Heart left ventricle (tissue), 16 donors: ENCODE measurements at places on chromosomes 3 and 15. TPM values are rescaled to one million over a fixed set of nuclear protein-coding genes. Genes with fewer than 3 reads are reported as not detected.
A peak's percentile ranks its signal among the peaks of the same experiment; 100 is the strongest.

PIGZ gene
- 2.3 TPM for polyA plus RNA-seq

PRSS50 gene
- 0.06 TPM for polyA plus RNA-seq

CCDC54 gene
- not detected for polyA plus RNA-seq

GABRR3 gene
- not detected for polyA plus RNA-seq

ZNF197 gene
- polyA plus RNA-seq, result 6.6 TPM

BFSP2 gene
- not detected for polyA plus RNA-seq

DNA sequence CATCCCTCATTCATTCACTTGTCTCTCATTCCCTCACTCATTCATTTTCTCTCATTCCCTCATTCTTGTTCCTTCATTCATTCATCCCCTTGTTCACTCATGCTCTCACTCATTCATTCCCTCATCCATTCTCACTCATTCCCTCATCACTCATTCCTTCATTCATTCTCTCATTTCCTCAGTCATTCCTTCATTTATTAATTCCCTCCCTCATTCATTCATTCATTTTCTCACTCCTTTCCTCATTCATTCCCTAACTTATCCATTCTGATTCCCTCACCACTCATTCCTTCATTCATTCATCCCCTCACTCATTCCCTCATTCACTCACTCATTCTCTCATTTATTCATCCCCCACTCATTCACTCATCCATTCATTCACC is 13.8 kb downstream of the ABTB1 start:
- H3K4me3 ChIP-seq, result no peak overlapping the region
- no peaks in the 10 kb centered on the region for H3K36me3 ChIP-seq
- no peaks in the 10 kb centered on the region for H3K27me3 ChIP-seq
- no peak for DNase-seq
- H3K4me1 ChIP-seq, result peaks cover 40% of the 10 kb centered on the region
- no peak overlapping the region for H3K27ac ChIP-seq

- no peaks in the 10 kb centered on the region for H3K36me3 ChIP-seq
- no peaks in the 10 kb centered on the region for H3K27me3 ChIP-seq
- H3K4me3 ChIP-seq, result no peak overlapping the region
- DNase-seq, result peak; percentile 34
- H3K4me1 ChIP-seq, result peaks cover 8% of the 10 kb centered on the region
Measured at GRCh38 chr3:30124435-30125370, 481.7 kb upstream of the TGFBR2 start.

DNA sequence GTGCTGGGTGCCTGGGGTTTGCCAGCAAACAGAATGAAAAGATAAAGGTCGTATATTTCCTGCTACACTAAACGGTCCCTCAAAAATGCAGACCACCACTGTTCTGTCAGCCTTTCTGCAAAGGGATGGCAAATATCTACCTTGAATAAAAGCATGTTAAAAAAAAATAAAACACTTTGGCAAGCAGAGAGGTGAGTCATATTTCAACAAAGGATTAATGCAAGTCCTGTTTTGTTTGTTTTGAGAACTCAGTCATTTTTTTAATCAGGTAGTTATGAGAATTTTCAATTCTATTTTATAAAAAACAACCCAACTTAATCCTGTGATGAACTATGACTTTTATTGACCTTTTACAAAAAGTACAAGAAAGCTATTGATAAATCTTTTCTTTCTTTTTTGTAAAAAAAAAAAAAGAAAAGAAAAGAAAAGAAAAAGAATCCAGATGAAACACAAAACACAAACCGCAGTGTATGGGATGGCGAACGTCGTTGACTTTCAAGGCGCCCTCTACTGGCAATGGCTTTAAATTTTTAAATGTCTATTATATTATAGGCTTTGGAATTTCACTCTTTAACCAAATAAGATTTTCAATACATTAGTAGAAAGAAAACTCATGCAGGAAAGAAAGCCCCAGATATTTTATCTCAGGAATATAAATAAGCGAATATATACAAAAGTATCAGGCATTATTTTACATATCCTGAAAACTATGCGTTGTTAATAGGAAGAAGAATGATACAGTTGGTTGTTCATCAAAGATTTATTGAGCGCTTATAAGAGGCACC is 87.8 kb downstream of the NCEH1 start:
- H3K4me3 ChIP-seq, result no peak overlapping the region
- peak overlapping the region; percentile 13 for H3K27ac ChIP-seq
- DNase-seq, result no peak
- no peaks in the 10 kb centered on the region for H3K27me3 ChIP-seq
- H3K36me3 ChIP-seq, result no peaks in the 10 kb centered on the region

DNA sequence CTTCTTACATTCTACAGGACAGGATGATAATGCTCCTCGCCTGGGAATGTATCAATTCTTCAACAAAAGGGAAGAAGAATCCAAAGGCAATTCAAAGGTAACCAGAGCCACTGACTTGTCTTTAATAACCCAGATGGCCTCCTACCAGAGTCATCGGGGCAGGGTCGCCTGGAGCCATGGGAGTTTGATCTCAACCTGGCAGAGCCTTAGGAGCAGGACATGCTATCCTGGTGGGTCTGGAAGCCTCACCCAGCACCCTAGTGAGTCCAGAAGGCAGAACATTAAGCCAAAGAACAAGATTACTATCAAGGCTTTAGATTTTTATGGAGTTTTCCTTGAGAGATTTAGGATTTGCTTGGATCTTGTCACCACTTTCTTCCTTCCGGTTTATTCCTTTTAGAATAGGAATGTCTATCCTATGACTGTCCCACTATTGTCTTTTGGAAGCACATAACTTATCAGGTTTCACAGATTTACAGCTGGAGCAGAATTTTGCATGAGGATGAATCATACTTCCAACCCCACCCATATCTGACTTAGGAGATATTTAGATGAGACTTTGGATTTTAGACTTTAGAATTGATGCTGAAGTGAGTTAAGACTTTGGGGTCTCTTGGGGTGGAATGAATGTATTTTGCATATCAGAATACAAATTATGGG is 330.3 kb upstream of the GOLIM4 start:
- DNase-seq, result no peak
- H3K36me3 ChIP-seq, result no peaks in the 10 kb centered on the region
- no peaks in the 10 kb centered on the region for H3K4me1 ChIP-seq
- H3K4me3 ChIP-seq, result no peak overlapping the region
- H3K27me3 ChIP-seq, result no peaks in the 10 kb centered on the region

DNA sequence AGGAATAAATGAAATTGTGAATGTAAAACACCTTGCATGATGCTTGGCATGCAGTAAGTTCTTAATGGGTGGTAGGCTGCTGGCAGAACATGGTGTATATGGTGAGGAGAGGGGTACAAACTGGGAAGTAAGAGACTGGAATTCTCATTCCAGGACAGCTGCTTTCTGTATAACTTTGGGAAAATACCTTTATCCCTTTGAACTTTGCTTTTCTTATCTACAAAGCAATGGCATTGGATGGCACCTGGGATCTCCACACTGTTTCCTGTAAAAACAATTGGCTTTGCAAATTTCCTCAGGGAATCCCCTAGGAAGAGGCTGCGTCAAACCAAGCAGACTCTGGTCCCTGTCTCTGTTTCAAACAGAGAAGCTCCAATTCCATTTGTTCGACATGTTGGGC is 100.7 kb upstream of the SLC4A7 start:
- no peak overlapping the region for H3K4me3 ChIP-seq
- H3K36me3 ChIP-seq, result no peaks in the 10 kb centered on the region
- no peak for DNase-seq
- peaks cover 4% of the 10 kb centered on the region for H3K4me1 ChIP-seq
- H3K27me3 ChIP-seq, result no peaks in the 10 kb centered on the region

- peaks cover 5% of the 10 kb centered on the region for H3K36me3 ChIP-seq
- H3K4me3 ChIP-seq, result no peak overlapping the region
Measured at GRCh38 chr15:76802411-76802810, 102.7 kb downstream of the SCAPER start.

GRCh38 chr3:122679882-122680474 is 661 bp upstream of the PARP14 start:
- peaks cover 60% of the 10 kb centered on the region for H3K4me1 ChIP-seq
- H3K36me3 ChIP-seq, result no peaks in the 10 kb centered on the region
- H3K27me3 ChIP-seq, result no peaks in the 10 kb centered on the region
- H3K27ac ChIP-seq, result peak overlapping the region; percentile 94

- peaks cover 48% of the 10 kb centered on the region for H3K4me1 ChIP-seq
- DNase-seq, result peak; percentile 67
- H3K27me3 ChIP-seq, result no peaks in the 10 kb centered on the region
- H3K27ac ChIP-seq, result peak overlapping the region; percentile 96
- H3K36me3 ChIP-seq, result peaks cover 6% of the 10 kb centered on the region
Measured at GRCh38 chr3:186931532-186932280, 1.4 kb downstream of the ST6GAL1 start.

DNA sequence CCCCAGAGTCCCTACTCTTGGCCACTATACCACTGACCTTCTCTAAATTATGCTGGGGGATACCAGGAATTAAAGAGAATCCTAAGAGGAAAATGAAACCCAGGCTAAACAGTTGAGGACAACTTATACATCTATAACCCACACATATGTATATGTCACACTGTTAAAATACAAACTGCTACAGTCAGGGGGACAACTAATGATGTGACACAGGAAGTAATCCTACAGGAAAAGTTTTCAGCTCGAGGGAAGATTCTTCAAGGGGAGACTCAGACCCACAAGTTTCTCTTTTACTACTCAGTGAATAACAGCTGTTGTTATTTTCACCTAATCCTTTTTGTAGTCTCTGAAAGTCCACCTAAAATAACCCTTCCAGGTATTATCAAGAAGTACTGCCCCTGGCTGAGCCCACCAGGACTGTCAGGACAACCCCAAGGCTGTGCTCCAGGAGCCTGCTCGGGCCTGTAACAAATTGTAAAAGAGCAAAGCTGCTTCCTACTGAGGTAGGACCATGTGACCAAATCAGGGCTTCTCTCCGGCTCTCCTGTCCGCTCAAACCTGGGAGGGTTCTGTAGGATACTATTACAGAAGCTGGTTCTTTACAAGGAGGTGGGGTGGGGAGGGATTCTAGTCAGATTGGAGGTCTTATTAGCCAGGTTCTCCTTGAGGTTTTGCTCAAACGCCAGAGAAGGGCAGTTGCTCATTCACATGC is 91.6 kb downstream of the SRGAP3 start:
- H3K4me3 ChIP-seq, result no peak overlapping the region
- H3K36me3 ChIP-seq, result no peaks in the 10 kb centered on the region
- no peak for DNase-seq
- no peaks in the 10 kb centered on the region for H3K27me3 ChIP-seq
- peaks cover 17% of the 10 kb centered on the region for H3K4me1 ChIP-seq

DNA sequence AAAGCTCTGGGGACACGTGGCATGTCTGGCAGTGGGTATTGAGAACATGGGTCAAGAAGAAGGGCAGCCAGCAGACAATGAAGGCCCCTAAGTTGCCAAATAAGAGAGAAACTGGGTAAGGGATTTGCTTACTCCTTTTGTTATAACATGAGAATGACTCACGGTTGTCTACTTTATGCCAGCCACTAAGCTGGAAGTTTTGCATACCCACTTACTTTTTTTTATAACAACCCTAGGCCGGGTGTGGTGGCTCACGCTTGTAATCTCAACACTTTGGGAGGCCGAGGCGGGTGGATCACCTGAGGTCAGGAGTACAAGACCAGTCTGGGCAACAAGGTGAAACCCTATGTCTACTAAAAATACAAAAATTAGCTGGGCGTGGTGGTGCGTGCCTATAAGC is 50.0 kb downstream of the DRD3 start:
- H3K4me1 ChIP-seq, result no peaks in the 10 kb centered on the region
- H3K27ac ChIP-seq, result no peak overlapping the region
- no peak overlapping the region for H3K4me3 ChIP-seq
- no peaks in the 10 kb centered on the region for H3K36me3 ChIP-seq

DNA sequence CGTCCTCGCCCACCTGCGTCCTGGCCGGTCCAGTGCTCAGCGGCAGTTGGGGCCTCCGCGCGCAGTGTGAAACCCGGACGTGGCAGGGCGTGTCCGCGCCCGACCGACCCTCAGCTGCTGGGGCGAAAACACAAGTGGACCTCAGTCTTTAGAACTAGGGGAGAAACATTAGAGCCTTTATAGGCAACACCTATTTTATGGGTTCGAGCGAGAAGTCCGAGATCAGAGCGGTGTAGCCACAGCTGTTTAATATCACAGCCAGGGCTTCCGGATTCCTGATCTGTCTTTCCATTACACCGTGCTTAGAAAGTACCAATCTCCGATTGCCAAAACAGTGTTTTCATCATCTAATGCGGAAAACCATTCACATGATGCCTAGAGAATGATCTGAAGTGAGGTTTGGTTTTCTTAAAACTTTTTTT is 506 bp downstream of the RAD51 start:
- no peak overlapping the region for H3K27ac ChIP-seq
- no peaks in the 10 kb centered on the region for H3K27me3 ChIP-seq
- no peak for DNase-seq
- H3K4me1 ChIP-seq, result peaks cover 16% of the 10 kb centered on the region
- H3K36me3 ChIP-seq, result peaks cover 20% of the 10 kb centered on the region

DNA sequence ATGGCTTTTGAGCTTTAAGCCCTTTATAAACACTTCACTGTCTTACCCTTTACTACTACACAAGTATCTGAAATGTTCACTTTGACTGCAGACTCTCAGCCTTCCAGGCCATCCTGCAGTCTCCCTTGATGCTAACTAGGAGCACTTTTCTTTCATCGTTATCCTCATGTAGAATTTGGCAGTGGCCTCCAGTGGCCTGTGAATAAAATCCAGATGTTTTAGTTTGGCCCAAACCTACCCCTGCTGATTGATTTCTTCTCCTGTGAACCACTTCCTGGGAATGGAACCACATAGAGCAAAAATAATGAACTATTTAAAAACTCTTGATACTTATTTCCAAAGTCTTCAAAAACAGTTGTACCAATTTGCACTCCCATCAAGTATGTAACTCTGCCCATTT is 271.9 kb downstream of the FEZF2 start:
- DNase-seq, result no peak
- H3K4me3 ChIP-seq, result no peak overlapping the region
- peak overlapping the region; percentile 35 for H3K27ac ChIP-seq
- H3K36me3 ChIP-seq, result no peaks in the 10 kb centered on the region
- peaks cover 37% of the 10 kb centered on the region for H3K4me1 ChIP-seq

- H3K27ac ChIP-seq, result no peak overlapping the region
- no peaks in the 10 kb centered on the region for H3K36me3 ChIP-seq
- no peaks in the 10 kb centered on the region for H3K27me3 ChIP-seq
- DNase-seq, result no peak
- no peaks in the 10 kb centered on the region for H3K4me1 ChIP-seq
Measured at GRCh38 chr3:167952969-167953368, 142.8 kb downstream of the GOLIM4 start.

- DNase-seq, result no peak
- H3K27ac ChIP-seq, result no peak overlapping the region
- no peaks in the 10 kb centered on the region for H3K36me3 ChIP-seq
- H3K27me3 ChIP-seq, result no peaks in the 10 kb centered on the region
- H3K4me1 ChIP-seq, result no peaks in the 10 kb centered on the region
- no peak overlapping the region for H3K4me3 ChIP-seq
Measured at GRCh38 chr3:44223299-44223698, 18.4 kb upstream of the TOPAZ1 start.
